HL-60 (cell line): ENCODE measurements at places on chromosomes 3 and 15.

GRCh38 chr3:129623447-129624118 is 17.1 kb upstream of the PLXND1 start:
- DNase-seq: no peak

GRCh38 chr3:48765376-48765775 is 48.4 kb upstream of the IP6K2 start:
- no peak for DNase-seq

- no peak for DNase-seq
Measured at GRCh38 chr15:99668533-99669182, 64.6 kb downstream of the LYSMD4 start.

DNA sequence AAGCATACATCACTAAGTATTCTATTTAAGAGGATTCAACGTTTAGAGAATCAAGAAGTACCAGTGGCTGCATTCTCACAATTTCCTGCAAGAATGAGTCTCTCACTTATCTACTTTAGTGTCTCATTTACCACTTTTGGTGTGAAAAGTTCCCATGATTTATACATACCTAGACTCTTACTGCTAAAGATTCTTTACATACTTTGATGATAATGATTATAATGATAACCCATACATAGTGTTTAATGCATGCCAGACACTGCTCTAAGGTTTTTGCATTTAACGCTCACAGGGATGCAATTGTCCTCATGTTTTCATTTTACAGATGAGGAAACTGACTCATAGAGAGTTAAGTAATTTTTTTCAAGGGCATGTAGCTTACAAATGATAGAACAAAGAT is 133.6 kb downstream of the TMEM108 start:
- no peak for DNase-seq

- DNase-seq: no peak
Measured at GRCh38 chr3:134985864-134986715, 191.0 kb downstream of the EPHB1 start.

DNA sequence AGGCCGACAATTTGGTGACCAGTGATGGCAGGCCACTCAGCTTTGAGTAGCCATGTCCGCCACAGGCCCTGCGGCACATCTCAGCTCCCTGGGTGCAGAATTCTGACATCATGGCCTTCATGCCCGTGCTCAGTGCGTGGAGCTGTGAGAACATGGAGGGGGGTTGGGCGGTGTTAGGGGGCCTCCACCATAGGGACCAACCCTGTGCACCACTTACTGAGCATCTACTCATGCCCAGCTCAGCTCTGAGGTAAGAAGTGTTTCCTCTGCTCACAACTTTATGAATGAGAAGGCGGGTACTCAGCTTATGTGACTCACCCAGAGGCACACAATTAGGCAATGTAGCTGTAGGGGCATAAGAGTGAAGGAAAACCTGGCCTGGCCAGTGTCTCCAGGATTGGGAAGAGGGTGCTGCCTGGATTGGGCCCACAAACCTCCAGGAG is 10.5 kb downstream of the ACOX2 start:
- DNase-seq: peak; percentile 64

- no peak for DNase-seq
Measured at GRCh38 chr15:78274994-78275393, 10.6 kb downstream of the DNAJA4 start.

DNA sequence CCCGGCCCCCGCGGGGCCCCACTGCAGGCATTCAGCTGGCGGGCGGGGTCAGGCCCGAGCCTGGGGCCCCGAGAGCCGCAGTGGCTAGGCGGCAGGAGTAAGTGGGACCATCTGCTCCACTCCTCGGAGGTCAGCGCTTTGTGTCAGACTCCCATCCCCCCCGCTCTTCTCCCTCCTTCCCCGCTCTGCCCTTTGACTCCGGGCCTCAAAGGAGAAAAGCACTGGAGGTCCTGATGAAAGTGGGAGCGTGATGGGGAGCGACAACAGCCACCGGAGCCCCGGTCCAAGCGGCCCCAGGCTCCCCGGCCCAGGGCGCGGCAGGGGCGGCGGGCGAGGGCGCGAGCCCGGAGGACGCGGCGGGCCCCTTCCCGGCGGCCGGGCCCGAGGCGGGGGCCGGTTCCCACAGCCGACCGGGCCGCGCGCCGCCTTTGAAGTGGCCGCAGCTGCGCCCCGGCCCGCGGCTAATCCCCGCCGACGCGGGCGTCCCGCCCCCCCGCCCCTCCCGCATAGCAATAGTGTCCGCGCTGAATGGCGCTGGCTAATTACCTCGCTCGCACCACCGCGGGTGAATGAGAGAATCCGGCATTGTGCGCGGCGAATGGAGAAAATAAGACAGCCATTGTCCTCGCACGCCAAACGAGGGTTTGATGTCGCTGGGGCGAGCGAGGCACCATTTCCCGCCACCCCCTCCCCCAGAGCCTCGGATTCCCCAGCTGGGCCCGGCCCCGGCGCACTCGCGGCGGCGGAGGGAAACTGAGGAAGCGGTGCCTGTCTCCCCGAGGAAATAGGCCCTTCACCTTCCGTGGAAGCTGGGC is 22.4 kb downstream of the IGDCC3 start:
- no peak for DNase-seq

DNA sequence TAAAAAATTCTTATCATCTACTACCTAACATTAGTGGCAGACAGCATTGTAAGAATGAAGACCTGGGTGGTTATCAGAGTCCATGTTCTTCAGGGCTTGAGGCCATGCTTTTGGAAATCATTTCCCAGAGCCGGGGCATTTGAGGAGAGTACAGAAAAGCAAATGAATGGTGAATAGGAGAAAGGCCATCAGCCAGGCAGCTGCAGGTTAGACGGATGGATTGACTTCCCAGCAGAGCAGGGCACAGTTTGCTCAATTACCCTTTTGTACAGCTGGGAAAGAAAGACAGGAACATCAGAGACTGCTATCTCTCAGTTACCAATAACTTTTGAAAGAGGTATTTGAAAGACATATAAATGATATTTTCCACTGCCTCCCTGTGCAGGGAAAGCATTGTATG is 135.6 kb downstream of the ALCAM start:
- DNase-seq: no peak

DNA sequence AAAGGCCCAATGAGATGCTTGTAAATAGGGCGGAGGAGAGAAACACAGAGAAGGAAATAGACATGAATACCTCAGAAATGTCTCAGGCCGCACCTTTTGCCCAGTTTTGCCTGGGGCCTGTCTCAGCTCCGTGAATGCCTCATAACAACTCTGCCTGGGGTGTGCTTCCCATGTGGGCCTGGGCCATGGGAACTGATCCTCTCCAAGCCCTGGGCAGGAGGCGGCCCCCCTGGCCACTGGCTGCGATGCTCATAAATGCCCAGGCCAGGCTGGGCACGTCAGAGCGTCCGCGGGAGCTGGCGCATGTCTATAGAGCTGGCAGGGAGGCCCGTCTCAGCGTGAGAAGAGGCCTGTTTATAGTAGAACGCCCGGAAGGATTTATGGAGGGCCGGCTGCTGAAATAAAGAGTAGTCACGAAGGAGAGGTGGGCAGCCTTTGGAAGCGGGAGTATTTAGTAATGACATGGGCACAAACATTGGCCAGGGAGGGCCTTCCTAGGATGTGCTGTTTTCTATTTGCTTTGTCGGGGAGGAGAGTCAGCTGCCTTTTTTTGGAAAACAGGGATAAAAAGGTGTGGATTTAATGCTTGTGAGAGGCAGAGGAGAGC is 85.9 kb upstream of the IGF1R start:
- DNase-seq: no peak

DNA sequence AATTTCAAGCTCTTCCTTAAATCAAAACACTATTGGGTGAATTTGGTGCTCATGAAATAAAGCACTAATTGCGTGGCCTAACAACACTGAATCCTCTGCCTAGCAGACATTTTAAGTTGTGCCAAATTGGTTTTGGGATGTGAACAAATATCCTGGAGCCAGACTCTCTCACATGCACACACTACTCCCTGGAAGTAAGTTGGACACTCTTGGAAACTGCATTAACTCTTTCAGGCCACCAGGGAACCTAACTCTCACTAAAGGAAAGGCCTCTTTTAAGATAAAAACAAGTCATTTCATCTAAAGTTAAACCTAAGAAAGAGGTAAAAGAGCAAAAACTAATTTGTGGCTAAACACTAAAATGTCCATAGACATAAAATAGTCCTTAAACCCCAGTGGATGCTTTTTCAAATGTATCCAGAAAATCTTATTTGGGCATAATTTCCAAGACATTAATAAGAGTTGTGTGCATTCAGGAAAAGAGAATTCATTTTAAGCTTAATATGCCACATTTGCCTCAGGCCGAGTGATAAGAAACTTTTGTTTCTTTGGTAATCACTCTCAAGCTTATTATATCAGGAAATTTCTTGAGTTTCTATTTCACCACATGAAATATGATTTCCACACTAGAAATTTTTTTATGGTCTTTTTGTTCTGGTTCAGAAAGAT is 61.8 kb downstream of the ZBTB20 start:
- no peak for DNase-seq

- DNase-seq: no peak
Measured at GRCh38 chr15:70589221-70589620, 174.1 kb downstream of the UACA start.

GRCh38 chr15:90099072-90099867 is 3.0 kb downstream of the IDH2 start:
- DNase-seq: no peak

- no peak for DNase-seq
Measured at GRCh38 chr3:37622999-37623883, 238.4 kb upstream of the CTDSPL start.
